ENCODE measurements at places on chromosomes 2 and 18.

DNA sequence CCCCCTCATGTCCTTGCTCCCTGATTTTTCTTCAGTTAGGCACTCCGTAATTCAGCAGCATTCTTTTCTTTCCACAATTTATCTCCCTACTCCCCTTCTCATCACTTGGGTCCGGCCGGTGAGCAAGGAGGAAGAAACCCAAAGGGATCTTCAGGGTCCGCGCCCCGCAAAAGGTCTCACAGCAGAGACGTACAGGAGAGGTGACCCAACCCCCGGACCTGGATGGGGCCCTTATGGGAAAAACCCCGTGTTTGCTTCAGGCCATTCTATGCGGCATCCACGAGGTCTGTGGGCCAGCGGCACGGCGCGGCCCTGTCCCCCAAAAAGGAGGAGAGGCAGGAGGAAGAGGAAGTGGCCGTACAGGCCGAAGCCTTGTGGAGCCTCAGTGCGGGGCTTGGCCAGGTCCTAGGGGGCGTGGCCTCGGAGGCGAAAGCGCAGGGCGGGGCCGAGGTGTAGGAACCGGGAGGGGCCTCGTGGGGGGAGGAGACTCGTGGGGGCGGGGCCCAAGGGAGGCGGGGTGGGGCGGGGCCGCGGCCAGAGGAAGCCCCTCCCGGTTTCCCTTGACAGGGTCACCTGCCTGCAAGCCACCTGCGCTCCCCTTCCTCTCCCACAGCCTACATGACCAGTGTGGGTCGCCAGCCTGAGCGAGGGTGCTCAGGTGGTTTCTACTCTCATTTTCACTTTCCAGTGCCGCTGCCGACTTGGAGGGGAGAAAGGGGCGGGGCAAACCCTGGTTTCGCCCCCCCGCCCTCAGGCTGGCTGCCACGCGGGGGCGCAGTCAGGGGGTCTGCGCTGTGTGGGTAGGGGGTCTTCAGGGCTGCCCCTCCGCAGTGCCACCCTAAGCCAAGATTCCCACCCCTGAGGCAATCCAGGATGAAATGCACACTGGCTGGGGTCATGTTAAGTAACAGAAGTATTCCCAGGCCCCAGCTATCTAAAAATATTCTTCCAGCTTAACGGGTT lies 156.4 kb upstream of the XPO1 start:
- DNase-seq, result peak; percentile 85

DNA sequence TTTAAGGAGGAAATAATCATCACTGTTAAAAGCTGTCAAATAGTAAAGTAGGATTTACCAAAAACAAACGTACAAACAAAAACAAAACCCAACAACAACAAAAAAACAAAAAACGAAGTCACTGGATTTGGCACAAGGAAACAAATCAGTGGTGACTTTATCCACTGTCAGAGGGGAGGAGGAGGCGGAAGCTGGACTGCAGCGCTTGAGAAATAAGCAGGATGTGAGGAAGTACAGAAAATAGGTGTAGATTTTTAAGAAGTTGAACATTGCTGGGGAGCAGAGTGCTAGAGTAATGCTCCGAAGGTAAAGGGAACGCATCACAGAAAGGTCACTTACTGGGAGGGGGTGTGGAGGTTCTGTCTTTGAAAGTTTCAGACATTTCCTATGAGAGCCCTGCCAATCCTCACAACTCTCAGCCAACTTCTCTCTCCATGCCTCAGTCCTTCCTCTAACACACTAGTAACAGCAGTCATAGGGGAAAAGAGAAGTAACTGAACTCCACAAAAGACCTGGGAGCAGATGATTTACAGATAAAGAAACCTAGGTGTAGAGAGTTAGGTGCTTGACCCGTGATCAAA lies 220.2 kb upstream of the SMAD7 start:
- no peak for DNase-seq

DNA sequence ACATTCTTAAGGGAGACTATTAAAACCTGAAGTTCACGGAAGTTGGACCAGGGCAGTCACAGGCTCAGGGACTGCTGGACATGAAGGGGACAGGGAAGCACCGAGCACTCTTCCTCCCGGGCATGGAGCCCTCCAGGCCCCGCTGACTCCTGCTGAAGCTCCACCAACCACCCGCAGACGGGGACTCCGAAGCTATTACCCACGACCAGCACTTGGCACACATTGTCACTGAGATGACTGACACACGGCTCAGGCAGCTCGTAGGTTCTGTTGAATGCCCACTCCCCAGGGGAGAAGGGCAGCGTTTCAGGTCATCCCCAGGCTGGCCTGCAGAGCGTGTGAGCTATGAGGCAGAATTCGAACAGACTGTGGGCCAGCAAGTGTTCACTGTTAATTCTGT lies 234.8 kb downstream of the NDUFA10 start:
- DNase-seq, result no peak

- no peak for DNase-seq
These were observed 18.9 kb downstream of the TTR start for GRCh38 chr18:31610286-31611205.

DNA sequence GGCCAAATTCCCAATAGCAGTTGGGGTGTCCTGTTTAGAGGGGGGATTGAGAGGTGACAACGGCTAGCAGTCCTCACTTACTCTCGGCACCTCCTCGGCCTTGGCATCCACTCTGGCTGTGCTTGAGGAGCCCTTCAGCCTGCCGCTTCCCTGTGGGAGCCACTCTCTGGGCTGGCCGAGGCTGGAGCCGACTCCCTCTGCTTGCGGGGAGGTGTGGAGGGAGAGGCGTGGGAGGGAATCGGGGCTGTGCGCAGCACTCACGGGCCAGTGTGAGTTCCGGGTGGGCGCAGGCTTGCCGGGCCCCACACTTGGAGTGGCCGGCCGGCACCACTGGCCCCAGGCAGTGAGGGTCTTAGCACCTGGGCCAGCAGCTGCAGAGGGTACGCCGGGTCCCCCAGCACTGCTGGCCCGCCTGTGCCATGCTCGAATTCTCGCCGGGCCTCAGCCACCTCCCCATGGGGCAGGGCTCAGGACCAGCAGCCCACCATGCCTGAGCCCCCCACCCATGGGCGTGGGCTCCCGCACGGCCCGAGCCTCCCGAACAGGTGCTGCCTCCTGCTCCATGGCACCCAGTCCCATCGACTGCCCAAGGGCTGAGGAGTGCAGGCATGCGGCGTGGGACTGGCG lies 705.9 kb upstream of the ZNF804A start:
- DNase-seq, result no peak

DNA sequence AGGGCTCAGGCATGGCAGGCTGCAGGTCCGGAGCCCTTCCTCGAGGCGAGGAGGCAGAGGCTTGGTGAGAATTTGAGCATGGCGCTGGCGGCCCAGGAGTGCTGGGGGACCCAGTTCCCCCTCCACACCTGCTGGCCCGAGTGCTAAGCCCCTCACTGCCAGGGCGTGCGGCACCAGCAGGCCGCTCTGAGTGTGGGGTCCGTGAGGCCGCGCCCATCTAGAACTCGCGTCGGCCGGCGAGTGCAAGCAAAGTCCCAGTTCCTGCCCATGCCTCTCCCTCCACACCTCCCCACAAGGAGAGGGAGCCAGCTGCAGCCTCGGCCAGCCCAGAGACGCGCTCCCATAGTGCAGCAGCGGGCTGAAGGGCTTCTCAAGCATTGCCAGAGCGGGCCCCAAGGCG lies 233.0 kb downstream of the PIEZO2 start:
- no peak for DNase-seq

DNA sequence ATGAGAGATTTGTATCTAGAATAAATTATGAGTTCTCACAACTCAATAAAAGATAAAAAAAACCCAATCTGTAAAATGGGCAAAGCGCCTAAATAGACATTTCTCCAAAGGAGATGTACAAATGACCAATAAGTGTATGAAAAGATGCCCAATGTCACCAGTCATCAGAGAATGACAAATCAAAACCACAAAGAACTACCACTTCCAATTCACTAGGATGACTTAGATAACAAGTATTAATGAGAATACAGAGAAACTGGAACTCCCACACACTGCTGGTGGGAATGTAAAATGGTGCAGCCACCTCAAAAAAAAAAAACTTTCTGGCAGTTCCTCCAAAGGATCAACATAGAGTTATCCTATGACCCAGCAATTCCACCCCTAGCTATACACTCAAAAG lies 17.4 kb upstream of the COL6A3 start:
- DNase-seq, result no peak

- DNase-seq, result no peak
These were observed 2.3 kb downstream of the KCNE4 start for GRCh38 chr2:223054193-223054781.

- DNase-seq, result no peak
These were observed 69.8 kb downstream of the MAP3K20 start for GRCh38 chr2:173145454-173145853.

DNA sequence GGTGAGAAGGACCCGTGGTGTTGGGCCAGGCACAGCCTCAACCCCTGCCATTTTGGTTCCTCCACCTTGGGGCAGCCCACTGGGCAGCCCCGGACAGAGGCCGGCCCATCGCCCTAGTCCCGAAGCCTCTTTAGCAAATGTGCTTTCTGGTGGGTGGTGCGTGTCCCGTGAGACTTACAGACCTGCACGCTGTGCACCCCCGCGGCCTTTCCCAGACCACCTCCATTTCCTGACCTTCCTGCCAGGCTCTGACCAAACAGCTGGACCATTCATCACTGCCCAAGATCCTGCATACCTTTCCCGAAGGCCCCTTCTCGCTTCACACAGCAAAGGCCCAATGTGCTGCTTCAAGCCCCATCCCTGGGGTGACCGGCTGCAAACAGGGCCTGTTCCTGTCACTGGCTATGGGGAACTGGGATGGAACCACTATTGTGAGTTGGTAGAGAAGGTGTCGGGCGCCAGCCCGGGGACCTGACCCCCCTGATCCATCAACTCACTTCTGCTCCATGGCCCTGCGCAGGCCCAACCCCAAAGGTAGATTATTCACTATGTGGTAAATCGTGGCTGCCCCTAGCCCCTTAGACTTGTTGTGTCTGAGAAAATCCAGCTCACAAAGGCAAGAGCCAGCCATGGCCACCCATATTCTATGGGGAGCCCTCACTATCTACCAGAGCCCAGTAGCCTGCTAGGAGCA lies 341.0 kb downstream of the EIPR1 start:
- no peak for DNase-seq

All from mesothelial cell of epicardium (in vitro differentiated cells).